A172 (cell line): ENCODE measurements at places on chromosomes 2 and 18. TPM values are rescaled to one million over a fixed set of nuclear protein-coding genes. Genes with fewer than 3 reads are reported as not detected.

Gene ST8SIA5
- total RNA-seq: not detected in 2 replicates

Gene TLX2
- 0.90 and 1.7 TPM in 2 replicates for total RNA-seq

Gene AKAIN1
- total RNA-seq: not detected in 2 replicates

DNA sequence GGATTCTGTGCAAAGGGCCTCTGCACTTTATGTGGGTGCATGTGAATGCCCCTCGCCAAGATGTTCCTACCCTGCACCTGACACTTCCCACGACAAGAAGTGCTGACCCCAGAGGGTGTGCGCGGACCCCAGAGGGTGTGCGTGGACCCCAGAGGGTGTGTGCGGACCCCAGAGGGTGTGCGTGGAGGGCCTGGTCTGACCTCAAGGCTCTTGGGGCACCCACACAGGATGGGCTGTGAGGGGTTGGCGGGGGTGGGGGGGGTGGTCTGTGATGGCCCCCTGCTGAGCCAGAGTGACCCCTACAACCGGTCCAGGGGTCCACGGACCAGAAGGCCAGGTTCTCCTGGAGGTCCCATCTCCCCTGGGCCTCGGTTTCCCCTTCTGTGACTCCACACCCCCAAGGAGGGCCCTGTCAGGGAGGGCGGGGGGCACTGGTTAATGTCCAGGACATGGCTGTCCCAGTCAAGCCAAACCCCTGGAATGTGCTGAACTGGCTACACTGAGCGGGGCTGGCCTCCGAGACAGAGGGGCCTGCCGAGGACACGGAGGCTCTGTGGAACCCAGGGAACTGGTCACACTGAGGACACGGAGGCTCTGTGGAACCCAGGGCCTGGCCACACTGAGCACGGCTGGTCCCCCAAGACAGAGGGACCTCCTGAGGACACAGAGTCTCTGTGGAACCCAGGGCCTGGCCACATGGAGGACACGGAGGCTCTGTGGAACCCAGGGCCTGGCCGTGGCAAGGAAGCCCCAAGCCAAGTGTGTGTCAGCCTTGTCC lies 3.1 kb downstream of the NEU4 start:
- no peak for DNase-seq

- DNase-seq: peak; percentile 94
Observed at GRCh38 chr2:173652767-173653431, 298.2 kb downstream of the CDCA7 start.
